Caki2 (cell line): ENCODE measurements at places on chromosomes 2 and 18.

- no peak for DNase-seq
Observed at GRCh38 chr2:196389670-196390069, 218.3 kb upstream of the STK17B start.

DNA sequence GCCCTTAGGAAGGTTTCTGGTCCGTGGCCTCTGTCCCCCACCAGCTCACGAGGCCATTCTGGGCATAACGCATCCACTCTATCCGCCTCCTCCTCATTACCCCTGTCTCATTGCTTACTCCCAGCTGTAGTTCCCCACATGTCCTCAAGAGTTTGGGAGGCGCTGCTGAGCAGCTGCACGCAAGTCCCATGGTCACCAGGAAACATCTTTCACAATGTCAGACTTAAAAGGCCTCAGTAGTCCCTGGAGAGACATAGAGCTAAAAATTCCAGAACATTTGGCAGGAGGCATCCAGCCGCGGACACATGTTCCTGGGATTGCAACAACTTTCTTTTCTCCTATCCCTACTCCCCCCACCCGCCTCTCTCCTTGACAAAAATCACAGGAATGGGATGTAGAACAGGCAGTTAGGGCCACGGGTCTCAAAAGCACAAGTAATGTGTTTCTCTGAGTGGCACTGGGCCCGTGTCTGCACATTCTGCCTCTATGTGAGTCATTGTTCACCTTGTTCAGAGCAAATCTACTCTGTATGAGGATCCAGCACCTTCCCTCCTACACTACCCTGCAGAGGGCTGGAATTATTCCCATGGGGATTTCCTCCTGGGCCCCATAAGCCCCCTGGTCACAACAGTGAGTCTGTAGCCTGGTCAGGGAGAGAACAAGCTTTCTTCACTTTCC, 8.1 kb downstream of the LBH start:
- DNase-seq, result peak; percentile 42

GRCh38 chr2:34549710-34550345, 950.7 kb upstream of the FAM98A start:
- no peak for DNase-seq

DNA sequence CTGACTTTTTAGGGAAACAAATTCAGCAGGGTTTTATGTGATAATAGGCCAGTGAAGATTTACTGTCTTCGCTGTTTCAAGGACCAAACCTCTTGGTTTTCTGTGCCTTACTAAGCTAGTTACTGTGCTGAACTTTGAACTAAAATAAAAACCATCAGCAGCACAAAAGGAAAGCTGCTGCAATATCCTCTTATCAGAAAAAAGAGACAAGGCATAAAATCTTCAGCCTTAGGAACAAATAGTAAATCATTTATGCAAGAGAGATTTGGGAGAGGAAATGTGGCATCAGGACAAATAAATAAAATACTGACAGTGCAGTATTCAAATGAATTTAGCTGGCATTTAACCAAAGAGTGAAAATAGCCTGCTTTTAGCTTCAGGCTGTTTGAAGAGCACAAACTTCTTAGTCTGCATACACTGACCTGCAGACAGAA, 64.1 kb upstream of the EHBP1 start:
- DNase-seq, result peak; percentile 44

DNA sequence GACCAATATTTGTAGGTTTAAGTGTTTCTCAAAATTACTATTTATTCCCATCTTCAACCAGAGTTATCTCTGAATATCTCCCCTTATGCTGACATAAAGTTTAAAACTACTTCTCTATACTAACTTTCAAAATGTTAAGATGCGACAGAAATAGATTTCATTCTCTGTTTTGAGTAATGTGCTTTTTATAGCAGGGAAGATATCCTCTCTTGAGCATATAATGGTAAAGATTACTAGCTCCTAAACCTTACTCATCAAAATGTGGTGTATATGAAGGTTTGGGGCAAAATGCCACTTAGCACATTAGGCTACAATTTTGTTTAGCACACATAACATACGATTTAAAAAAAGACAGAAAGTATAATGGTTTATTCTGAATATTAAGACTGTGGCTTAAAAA, 54.4 kb downstream of the CWC22 start:
- no peak for DNase-seq

DNA sequence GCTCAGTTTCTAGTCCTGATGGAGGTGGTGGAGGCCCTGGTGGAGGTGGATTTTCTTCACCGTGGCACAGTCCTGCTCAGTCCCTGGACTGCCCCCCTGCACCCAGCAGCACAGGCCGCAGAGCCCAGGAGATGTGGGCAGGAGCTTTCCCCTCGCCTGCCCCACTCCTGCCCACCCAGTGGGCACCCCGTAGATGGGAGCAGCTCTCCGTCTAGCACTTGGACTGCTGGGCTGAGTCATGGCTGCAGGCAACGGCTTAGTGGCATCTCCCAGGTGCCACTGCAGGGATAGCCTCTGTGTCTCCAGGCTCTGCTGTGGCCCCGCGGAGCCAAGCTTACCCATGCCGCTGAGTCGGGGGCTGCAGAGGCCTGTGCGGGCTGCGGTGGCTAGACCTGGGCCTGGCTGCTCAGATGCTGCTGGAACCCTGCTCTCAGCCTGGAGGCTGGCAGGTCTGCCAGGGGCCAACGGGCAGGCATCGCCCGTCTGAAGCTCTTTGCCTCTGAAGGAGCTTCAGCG, 92.3 kb upstream of the CTDP1 start:
- no peak for DNase-seq

- DNase-seq, result no peak
Observed at GRCh38 chr18:79877163-79878091, 74.0 kb downstream of the SLC66A2 start.

DNA sequence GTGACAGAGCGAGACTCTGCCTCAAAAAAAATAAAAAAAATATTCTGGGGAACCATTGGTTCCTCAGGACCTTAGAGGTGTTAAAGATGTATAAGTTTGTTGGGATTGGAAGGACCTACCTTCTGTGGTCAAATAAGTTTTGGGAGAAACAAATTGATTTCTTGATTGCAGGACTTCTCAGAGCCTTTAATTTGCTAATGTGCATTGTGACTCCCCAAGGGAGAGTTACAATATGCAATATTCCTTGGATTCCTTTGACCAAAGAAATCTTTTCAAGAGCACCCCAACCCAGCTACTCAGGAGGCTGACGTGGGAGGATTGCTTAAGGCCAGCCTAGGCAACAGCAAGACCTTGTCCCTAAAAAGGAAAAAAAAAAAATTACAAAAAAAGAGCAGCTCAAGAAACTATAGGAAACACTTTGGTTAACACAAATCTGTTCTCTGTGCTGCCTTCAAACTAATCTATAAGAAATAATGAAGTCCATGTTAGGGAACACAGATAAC, 6.5 kb downstream of the NAGK start:
- no peak for DNase-seq

- DNase-seq, result no peak
Observed at GRCh38 chr18:43077510-43078308, 37.8 kb downstream of the RIT2 start.

- no peak for DNase-seq
Observed at GRCh38 chr2:43030551-43031307, 195.7 kb downstream of the ZFP36L2 start.
